ENCODE measurements at places on chromosomes 1 and 21. TPM values are rescaled to one million over a fixed set of nuclear protein-coding genes. Genes with fewer than 3 reads are reported as not detected.

FCER1G gene
- total RNA-seq: 0.26 TPM

CELA2B gene
- total RNA-seq: not detected

HPCAL4 gene
- total RNA-seq: not detected

GRCh38 chr1:160070243-160071163 lies 543 bp upstream of the KCNJ10 start:
- no peak for DNase-seq

- DNase-seq: no peak
These were observed 80.6 kb upstream of the IPO9 start for GRCh38 chr1:201748335-201748734.

- no peak for DNase-seq
These were observed 51.5 kb downstream of the PRKAA2 start for GRCh38 chr1:56696663-56697062.

- no peak for DNase-seq
These were observed 1.5 kb downstream of the SELENOF start for GRCh38 chr1:86912281-86912900.

PPIAL4G gene
- total RNA-seq: not detected

All from dermis microvascular lymphatic vessel endothelial cell (primary cell).